ENCODE measurements at places on chromosomes 7 and 10. TPM values are rescaled to one million over a fixed set of nuclear protein-coding genes. Genes with fewer than 3 reads are reported as not detected.

The NPTX2 gene
- 41.8 TPM for total RNA-seq

The OR6B1 gene
- not detected for total RNA-seq

The LMTK2 gene
- 29.9 TPM for total RNA-seq

The KCNIP2 gene
- 8.3 TPM for total RNA-seq

The HTR5A gene
- total RNA-seq = 2.1 TPM

The MKI67 gene
- 13.6 TPM for total RNA-seq

The ZRANB1 gene
- total RNA-seq = 45.7 TPM

The ZNF365 gene
- total RNA-seq = 5.5 TPM

DNA sequence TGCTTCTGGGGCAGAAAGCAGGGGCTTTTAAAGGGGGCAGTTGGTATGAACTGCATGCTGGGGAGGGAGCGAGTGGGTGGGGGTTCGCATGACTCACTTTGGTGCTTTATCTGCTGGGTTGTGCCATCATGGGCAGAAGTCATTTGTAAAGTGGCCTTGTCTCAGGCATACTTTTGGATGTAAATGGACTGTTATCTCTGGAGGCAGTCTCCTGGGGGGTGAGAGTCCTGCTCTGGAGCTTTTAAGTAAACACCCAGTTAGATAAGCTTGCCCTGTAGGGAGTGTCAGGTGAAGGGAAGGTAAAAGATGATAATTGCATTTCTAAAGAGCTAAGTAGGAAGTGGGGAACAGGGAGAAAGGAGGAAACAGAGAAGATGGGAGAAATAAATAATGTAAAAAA, 1.6 kb upstream of the GSTO1 start:
- no peak for DNase-seq

GRCh38 chr10:23918839-23919238, 290.1 kb upstream of the KIAA1217 start:
- no peak for DNase-seq

DNA sequence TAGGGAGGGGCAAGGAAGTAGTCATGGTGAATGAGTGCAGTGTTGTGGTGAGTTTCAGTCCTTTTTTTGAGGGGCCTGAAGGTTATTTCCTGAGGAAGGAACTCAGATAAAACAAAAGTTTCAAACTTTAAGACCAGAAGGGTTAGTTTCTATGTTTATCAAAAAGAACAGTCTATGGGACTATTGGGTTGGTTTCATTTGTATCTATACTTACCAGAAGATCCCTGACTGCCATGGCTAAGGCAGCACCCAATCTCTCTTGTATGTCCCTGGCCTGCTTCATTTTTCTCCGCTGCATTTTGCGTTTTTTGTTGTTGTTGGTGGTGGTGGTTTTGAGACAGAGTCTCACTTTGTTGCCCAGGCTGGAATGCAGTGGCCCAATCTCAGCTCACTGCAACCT, 19.3 kb upstream of the GAD2 start:
- DNase-seq = no peak

DNA sequence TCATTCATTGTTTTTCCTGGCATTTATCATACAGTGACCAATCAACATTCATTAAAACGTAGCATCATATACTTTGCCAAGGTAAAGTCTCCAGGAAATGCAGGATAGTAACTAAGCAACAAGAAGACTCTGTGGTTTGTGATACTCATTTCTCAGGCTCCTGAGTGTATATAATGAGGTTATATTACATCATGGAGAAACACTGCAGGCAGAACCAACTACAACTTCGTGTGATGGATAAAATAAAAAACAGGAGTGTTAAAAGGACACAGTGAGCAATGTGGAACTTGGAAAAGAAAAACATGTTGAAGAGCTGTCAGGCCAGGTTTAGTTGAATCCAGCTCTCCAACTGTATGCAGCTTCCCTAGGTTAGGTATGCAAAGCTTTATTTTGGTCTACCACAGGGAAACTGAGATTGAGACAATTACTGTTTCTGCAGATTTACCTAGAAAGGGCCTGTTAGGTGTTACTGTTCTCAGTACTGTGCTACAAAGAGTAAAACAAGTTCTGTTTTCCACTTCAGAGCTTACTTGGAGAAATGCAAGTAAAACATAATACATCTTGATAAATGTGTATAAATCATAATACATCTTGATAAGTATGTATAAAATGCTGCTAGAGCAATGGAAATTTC, 7.8 kb upstream of the CCNY start:
- no peak for DNase-seq

DNA sequence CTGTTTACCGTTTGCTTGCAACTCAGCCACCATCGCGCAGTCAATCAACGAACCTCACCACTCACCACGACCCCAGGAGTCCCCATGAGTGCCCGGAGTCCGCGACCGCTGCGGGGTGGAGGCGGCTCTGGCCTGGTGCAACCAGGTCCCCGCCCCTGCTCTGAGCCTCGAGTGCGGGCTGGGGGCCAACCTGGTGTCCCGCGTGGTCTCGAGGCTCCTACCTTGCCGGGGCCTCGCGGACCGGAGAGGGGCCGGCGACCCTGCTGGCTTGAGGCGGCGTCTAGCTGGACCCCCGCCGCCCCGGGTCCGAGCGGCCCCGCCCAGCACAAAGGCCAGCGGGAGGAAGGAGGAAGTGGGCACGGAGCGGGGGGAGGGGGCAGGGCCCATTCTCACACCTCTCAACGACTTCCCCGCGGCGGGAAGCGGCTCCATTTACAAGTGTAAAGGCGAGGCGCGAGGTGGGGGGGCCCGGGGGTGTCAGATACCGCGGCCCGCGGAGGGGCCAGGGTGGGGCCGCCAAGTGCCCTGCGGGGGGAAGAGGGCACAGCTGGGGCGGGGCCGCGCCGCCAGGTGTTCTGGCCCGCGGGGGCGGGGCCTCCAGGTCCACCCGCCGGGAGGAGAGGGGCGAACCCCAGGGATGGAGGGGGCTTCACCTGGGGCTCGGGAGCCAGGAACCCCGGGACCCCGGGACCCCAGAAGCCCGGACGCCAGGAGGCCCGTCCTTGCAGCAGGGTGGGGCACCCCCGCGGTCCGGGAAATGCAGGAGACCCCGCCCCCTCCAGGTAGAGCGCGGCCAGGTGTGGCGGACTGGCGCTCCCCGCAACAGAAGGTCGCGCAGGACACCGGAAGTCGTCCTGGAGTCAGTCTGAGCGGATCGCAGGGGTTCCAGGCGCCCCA, 8.6 kb downstream of the CTBP2 start:
- no peak for DNase-seq

DNA sequence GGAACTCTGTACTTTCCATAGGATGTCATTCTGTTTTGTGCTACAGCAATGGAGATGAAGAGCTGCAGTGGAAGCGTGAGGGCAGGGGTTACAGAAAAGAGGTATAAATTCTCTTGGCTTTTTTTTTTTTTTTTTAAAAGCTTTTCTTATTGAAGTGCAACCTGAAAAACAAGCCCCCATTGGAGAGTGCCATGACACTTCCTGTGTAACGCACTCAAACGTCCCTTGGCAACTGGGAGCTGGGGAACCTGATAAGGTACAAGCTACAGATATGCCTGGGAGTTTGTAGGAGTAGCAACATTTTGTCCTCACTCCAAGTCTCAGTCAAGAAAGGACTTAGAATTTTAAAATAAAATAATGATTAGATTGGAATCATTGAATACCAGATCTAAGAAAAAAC, 512.1 kb downstream of the RPS24 start:
- no peak for DNase-seq

DNA sequence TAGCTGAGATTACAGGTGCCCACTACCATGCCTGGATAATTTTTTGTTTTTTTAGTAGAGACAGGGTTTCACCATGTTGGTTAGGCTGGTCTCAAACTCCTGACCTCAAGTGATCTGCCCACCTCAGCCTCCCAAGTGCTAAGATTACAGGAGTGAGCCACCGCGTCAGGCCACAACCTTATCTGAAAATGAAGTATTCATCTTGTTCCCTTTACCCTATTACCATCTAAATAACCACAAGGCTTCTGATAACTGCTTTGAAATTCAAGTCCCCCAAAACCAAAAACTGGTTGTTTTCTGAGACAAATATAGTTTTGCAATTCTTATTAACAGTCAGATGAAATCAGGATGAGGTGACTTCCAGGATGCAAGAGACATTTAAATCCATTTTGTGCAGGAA, 2.4 kb downstream of the TCTN3 start:
- no peak for DNase-seq

GRCh38 chr7:66267249-66267648, 62.1 kb downstream of the TPST1 start:
- no peak for DNase-seq

- DNase-seq = no peak
These were observed 164.7 kb downstream of the ADAM12 start for GRCh38 chr10:126223512-126224067.

DNA sequence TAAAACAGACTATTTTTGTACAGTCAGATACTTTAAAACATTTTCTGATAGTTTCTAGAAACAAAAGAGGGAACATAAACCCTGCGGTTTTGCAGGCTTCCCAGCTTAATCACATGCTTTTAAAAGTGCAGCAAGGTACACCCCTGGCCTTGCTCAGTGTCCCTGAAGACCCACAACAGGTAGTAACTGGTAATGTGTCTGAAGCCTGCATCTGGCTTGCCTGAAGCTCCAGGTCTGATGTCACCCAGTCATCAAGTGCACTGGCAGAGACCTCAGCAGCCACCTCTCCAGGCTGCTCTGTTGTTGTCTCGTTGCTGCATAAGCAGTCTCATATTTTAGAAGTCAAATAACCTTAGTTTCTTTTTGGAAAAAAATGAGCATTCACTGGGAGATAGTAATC, 376.1 kb upstream of the MTPN start:
- no peak for DNase-seq

DNA sequence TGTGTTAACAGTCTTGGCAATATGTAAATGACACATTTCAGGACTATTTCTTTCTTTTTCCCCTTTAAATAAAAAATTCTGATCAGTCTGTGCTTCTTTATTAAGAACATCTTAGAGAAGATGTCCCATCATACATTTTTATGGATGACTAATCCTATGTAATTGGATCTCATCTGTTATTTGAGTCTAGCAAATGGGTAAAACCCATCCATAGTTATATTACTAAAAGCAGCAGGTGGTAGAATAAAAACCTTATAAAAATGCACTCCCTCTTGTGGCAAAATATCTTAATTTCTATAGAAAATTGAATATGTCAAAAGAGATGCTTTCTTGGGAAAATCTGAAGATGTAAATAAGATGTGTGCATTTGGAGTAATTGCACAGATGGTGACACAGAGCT, 35.3 kb downstream of the TRRAP start:
- DNase-seq = no peak

DNA sequence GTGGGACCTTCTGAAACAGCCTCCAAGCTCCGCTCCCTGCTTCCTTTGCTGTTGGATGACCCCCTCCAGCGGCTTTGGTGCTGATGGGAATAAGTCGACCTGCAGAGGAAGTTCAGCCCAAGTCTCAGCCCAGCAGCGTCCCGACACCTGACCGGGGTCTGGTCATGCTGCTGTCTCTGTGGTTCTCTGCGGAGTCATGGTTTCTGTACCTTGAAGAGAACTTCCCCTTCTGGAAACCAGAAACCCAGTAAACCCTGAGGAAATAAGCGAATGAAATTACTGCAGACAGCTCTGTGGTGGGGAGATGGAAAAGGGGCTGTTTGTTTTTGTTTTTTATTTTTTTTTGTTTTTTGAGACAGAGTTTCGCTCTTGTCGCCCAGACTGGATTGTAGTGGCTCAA, 18.3 kb upstream of the ZNF12 start:
- no peak for DNase-seq

- no peak for DNase-seq
These were observed 46.9 kb downstream of the CUZD1 start for GRCh38 chr10:122798704-122799231.

All from cerebellum (tissue), 4 donors.